ENCODE measurements at places on chromosomes 16 and 17.

DNA sequence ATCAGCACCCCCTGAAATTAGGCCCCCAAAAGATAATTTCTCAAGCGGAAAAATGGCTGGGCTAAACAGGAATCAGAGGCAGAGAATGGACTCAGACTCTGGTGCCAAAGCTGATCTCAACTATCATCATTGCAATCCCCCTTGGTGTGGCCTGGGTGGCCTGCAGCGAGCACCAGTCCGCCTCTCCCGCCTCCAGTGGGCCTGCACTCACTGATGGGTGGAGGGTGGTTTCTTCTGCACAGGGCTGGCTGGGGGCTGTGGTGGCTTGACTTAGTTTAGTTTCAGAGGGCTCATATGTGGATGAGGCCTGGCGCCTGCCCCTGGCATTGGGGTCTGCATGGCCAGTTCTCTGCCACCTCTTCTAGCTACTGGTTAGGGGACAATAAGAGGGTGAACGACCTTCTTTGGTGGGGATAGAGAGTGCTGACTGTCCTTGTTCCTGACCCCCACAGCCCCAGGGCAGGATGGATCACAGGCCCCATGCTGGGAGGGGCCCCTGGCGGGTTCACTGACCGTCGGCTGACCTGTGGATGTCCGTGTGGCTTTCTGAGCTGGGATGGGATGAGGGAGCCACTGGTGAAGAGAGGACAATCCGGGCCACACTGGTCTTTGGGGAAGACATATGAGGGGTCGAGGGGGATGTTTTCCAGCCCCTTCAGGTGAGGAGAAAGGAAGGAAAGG is 62.7 kb downstream of the SNX20 start:
- no peak for DNase-seq

GRCh38 chr16:70746040-70746707 is 54.8 kb downstream of the VAC14 start:
- DNase-seq, result peak; percentile 25

DNA sequence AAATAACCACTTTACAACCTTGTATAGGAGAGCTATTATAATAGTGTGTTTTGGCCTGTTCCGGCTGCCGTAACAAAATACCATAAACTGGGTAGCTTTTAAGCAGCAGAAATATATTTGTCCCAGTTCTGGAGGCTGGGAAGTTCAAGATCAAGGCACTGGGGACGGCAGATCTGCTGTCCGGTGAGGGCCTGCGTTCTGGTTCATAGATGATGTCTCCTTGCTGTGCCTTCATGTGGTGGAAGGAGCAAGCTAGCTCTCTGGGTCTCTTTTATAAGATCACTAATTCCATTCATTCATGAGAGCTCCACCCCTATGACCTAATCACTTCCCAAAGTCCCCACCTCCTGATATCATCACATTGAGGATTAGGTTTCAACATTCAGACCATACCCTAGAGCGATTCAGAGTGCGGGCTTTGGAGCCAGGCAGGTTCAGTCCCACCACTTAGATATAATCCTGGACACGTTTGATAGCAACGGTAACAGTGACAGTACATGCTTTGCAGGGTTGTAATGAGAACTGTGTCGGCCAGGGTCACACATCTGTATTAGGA is 76.2 kb upstream of the ZFHX3 start:
- no peak for DNase-seq

- DNase-seq, result no peak
These were observed 553.3 kb upstream of the CDH11 start for GRCh38 chr16:65675161-65675560.

- no peak for DNase-seq
These were observed 31.2 kb downstream of the PITPNM3 start for GRCh38 chr17:6525141-6525540.

GRCh38 chr17:58447039-58447975 is 30.0 kb upstream of the RNF43 start:
- peak; percentile 71 for DNase-seq

GRCh38 chr17:69451416-69452394 is 37.2 kb downstream of the MAP2K6 start:
- DNase-seq, result no peak
